ENCODE measurements at places on chromosomes 2 and 18.

GRCh38 chr18:39966275-39966674 lies 1988.8 kb upstream of the PIK3C3 start:
- DNase-seq: no peak

- no peak for DNase-seq
Observed at GRCh38 chr2:55493220-55493619, 26.3 kb upstream of the CFAP36 start.

DNA sequence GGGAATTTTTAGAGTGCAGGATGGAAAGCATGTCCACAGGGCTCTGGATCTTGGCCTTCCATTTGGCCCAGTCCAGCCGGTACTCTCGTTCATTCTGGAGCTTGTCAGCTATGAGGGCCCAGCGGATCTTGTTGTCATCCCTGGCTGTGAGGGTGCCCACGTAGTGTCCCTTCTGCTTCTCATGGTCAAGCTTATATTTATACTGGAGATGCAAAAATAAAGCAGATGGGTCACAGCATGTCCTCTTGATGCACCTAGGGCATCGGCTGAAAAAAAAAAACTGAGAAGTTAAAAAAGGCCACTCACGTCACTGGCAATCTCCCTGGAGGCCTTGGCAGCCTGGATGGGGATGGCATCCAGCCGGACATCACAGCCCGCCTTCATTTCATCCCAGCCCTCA lies 160.5 kb downstream of the RIF1 start:
- no peak for DNase-seq

- no peak for DNase-seq
Observed at GRCh38 chr2:190412966-190413365, 4.8 kb downstream of the MFSD6 start.

DNA sequence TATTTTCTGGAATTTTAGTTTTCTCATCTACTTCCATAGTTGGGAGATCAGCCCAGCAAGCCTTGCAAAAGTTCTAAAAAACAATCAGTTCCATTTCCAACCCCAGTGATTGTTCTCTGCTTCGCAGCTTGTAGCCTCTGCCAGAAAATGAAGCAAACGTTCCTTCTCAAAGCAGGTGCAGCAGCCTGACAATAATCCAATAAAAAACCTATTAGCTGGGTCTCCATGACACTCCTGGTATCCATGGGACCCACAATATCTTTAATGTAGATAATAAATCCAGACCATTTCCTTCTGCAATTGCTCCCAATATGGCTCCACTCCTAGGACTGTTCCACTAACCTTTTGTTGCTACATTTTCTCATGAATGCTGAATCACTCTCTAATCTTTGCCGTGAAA lies 140.8 kb upstream of the SETBP1 start:
- no peak for DNase-seq

DNA sequence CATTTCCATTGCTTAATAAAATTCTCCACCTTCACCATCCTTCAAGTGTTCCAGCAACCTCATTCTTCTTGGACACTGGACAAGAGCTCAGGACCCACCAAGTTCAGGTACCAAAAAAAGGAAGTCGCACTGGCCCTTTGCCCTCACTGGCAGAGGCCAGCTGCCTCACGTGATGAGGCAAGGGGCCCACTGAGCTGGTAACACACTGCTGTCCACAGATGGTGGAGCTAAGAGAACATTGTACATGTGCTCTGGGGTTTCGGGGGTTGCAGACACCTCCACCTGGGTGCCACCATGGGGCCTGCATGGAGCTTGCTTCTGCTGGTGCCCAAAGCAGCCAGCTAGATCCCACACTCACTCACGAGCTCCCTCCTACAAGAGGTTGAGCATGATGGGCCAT lies 71.3 kb downstream of the SCG2 start:
- DNase-seq: no peak

DNA sequence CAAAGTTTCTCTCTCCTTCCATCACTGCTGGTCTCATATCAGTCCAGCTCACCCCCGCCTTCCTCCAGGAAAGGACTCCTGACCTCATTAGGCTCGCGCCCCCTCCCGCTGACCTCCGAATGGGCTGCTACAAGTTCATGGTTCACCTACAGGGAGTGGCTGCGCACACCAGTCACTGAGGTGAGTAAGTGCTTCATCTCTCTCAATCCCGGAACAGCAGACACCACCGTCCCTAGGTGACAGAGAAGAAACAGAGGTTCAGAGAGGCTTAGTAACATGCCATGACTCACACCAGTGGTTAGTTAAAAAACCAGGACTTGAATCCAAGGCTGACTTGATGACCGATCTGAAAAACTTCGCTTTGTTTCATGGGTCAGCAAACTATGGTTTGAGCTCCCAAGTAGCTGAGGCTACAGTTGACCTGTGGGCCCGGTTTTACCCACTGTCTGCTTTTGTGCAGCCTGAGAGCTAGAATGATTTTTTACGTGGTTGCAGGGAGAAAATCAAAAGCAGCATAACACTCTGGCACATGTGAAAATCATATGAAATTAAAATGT lies 42.0 kb downstream of the ZFP36L2 start:
- DNase-seq: no peak

- no peak for DNase-seq
Observed at GRCh38 chr2:31729442-31730092, 148.8 kb upstream of the SRD5A2 start.

DNA sequence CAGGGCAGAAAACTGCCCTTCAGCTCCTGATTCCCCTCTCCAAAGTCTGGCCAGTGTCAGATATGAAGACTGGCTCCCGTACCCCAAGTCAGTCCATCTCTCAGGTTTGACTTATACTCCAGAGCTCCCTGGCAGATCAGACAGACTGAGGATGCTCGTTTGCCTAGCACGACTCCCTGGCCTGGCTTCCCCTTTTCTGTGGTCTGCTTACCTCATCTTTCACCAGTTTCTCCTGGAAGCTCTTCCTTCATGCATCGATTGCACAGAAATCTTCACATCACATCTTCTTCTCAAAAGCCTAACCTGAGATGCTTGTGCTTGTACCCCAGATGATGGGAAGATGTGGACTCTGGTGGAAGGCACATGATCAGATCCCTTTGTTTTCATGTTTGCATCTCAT lies 387.9 kb upstream of the POU3F3 start:
- no peak for DNase-seq

- DNase-seq: no peak
Observed at GRCh38 chr2:45699032-45699658, 47.7 kb downstream of the PRKCE start.

- DNase-seq: no peak
Observed at GRCh38 chr18:9380621-9381395, 46.2 kb downstream of the TWSG1 start.

DNA sequence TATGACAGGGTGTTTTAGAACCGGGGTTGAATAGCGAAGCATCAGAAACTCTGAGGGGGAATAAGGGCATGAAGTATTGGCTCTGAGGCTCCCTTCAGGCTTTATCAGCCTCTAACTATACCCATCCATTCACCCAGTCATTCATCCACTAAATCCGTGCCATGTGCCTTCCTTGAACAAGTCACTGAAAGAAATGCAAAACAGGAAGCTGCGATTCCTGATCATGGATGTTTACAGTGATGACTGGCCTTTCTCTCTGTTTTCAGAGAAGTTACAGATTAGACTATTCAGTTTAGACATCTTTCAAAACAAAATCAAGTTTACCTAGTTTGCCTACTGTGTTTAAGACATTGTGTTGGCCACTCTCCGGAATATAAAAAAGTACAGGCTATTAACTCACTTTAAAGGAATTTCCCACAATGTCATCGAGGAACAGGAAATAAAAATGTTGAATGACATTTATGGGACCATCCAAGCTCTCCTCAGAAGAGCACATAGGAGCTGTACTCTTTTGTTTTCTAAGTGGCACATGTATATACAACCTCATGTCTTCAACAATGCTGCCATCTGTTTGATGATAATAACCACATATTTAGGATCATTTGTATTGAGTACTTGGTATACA lies 43.8 kb upstream of the SLC14A1 start:
- no peak for DNase-seq

DNA sequence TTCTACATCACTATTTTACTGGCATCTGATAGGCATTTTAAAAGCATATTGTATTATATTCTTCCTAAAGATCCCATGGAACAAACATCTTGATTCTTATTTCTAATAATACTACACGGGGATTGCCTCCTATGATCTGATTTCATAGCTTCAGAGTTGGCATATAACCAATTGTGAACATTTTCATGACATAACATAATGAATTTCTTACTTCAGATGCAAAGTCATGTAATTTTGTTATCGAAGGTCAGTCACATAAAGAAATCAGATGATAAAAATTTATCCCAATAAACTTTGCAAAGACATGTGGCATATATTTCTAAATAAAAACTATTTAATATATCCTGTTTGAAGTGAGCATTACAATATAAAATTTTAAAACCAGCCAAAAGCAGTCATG lies 93.3 kb downstream of the COL5A2 start:
- DNase-seq: no peak

DNA sequence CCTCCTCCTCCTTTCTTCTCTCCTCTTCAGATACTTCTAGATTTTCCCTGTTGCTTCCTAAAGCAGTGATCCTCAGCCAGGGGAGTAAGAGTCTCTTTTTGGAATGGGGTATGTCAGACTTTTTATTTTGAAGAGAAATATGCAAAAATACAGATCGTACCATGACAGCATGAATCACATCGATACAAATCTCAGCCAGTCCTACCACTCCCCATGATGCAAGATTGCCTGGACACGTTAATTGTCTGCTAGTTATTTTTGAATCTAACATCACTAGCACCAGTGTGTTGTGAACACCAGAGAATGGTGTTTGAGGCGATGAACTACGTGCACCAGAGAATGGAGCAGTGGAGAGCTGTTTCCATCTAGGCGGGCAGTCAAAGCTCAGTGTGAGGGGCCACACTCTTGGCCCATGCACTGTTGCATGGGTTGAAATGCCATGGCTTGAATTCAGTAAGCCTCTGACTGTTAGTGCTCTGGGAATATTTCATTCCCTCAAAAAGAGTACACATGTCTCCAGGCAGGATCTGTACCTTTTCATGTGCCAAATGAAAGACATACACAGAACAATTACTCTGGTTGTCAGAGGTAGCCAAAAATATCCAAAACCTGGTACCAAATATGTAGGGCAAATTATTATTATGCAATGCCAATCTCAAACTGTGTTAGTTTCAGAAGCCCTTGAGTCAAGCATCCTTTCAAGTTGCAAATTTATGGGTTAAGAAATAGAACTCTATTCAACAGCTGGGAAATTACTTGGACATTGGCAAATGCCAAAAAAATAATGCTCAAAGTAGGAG lies 46.3 kb upstream of the RALBP1 start:
- no peak for DNase-seq

GRCh38 chr18:10062302-10063300 lies 148.8 kb downstream of the VAPA start:
- no peak for DNase-seq

GRCh38 chr2:29807082-29807481 lies 114.3 kb downstream of the ALK start:
- no peak for DNase-seq

DNA sequence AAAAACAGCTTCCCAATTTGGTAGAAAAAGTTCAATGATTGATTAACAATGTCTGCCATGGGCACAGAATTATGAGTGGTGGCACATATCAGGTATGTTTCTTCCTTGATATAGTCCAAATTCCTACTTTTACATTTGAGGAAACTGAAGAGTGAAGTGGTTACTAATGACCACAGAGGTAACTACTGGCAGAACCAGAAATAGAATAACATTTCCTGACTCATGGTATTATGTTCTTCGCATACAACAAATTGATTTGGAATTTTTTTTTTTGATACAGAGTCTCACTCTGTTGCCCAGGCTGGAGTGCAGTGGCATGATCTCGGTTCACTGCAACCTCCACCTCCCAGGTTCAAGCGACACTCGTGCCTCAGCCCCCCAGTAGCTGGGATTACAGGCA lies 6.0 kb upstream of the NFE2L2 start:
- no peak for DNase-seq

DNA sequence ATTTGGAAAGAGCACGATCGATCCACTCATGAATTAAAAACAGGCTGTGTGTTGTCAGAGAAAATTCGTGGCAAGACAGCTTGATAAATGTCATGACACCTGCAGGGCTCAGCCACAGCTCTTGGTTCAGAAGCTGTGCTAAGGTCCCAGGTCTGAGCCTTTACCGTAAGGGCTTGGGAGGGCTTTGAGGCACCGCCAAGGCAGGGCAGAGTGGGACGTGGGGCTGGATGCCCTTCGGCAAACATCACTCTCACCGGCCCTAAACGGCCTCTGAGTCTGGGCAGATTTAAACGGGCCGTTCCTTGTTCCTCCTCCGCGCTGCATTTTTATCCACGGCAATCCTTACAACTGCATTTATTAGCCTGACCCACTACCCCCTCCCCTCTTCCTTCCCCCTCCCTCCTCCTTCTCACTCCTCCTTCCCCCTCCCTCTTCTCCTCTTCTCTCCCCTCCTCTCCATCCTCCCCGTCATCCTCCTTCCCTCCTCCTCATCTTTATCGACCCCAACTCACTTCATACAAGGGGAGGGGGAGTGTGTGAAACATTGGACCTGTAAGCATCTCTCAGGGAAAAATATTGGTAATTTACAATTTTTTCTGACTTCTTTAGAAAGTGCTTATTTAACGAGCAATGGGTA lies 33.9 kb downstream of the MBP start:
- no peak for DNase-seq

- no peak for DNase-seq
Observed at GRCh38 chr2:26492749-26493515, 15.0 kb upstream of the OTOF start.

DNA sequence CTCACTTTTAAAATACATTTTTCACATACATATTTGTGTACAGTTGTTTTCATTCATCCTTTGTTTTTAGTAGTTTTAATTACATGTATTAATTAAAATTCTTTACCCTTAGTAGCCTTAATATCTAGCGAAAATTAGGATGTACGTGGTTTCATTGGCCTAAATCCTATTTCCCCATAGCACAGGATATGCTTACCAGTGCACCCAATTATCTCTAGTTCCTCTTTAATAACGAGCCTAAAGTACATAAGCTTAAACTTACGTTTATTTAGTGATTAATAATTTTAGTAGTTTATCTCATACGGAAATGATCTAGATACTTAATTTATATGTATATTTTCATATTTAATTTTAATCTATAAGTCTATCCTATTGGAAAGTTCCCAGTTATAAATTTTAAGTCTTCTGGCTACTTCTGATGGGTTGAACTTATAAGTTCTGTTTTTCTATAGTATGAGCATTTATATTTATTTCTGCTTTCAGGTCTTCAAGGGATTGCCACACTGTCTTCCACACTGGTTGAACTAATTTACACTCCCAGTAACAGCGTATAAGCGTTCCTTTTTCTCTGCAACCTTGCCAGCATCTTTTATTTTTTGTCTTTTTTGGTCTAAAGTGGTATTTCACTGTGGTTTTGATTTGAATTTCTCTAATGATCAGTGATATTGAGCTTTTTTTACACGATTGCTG lies 21.4 kb upstream of the RUFY4 start:
- DNase-seq: no peak

- DNase-seq: peak; percentile 80
Observed at GRCh38 chr2:89763581-89764485, 1072.4 kb downstream of the RPIA start.
